ENCODE measurements at places on chromosomes 7 and 10.

DNA sequence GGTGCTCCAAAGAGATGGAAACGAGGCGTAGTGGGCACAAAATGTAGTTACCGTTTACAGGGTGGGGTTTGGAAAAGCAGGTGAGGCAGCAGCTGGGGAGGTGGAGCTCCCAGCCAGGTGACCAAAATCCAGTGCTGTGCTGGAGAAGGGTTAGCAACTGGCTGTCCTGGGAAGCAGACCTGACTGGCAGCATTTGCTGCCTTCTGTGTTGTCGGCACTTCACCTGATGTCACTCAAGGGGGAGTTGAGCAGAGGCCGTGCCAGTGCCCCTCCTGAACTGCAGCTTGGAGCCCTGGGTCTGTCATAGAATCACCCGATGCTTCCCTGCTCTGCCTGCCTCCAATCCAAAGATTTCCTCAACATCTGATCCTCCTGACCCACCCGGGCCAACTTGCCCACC, 12.8 kb downstream of the GCK start:
- no peak for DNase-seq

DNA sequence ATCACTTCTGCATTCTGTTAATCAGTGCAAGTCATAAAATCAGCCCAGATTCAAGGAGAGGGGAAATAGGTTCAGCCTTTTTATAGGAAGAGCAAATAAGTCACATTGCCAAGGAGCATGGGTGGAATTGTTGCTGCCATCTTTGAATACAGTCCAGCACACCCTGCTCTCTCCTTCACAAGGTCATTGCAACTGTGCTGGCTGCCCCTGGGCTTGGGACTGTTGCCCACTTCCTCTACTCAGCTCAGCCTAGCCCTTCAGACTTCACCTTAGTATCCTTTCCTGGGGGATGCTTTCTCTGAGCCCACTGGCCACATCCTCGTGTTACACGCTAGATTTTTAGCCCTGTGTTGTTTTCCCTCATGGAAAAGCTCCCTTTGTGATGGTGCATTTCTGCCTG, 527.7 kb downstream of the GALNT17 start:
- DNase-seq, result no peak

DNA sequence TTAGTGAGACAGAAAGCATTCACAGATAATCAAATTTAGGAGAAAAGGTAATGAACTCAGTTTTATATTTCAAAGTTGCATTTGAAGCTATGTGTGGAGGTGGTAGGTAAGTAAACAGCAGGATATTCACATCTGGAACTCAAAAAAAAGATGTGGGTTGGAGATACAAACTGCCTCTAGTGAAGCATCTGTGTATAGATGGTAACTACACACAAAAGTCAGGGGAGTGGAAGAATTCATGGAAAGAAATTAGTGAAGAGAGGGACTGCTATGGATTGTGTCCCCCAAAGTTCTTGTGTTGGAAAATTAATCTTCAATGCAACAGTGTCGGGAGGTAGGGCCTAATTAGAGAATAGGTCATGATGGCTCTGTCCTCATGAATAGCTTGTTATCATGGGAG, 18.3 kb upstream of the WAC start:
- no peak for DNase-seq

- no peak for DNase-seq
These were observed 944 bp downstream of the PCOLCE start for GRCh38 chr7:100602889-100603725.

- peak; percentile 2 for DNase-seq
These were observed 14.6 kb downstream of the IFIT3 start for GRCh38 chr10:89342206-89342958.

- no peak for DNase-seq
These were observed 184.7 kb upstream of the PCDH15 start for GRCh38 chr10:54985732-54986131.

- no peak for DNase-seq
These were observed 571.3 kb downstream of the GLRX3 start for GRCh38 chr10:130707389-130707979.

DNA sequence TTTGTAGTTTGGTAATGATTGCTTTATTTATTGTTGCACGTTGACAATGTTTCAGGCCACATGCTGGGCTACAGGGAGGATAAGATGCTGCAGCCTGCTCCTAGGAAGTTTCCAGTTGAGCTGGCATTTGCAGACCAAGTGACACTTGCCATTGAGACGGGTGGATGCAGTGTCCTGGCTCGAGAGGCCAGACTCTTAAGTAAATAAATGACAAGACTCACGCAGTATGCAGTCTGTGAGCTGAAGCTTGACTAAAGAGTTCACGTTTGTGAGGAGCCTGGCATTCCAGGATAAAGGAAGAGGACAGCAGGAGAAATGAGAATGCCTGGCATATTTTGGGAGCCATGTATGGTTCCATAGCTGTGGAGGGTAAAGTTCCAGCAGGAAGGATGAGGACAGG, 105.8 kb downstream of the BAMBI start:
- no peak for DNase-seq

GRCh38 chr7:12031638-12032037, 179.5 kb upstream of the TMEM106B start:
- DNase-seq, result no peak

DNA sequence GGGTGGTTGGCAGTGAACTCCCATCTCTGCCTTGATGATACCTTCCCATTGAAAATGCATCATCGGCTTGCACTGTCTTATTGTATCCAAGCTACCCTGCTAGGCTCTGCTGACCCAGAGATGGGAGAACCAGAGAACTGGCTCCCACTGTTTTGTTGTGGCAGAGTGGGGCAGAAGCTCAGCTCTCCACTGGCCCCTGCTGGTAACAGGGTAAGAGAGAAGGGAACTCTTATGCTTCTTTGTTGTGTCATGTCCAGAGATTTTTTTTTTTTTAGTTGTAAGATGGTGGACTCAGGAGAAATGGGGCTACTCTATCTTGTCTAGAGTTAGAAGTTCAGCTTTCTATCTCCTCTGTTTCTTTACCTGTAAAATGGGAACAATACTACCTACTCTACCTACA, 100.5 kb upstream of the SDK1 start:
- DNase-seq, result no peak

DNA sequence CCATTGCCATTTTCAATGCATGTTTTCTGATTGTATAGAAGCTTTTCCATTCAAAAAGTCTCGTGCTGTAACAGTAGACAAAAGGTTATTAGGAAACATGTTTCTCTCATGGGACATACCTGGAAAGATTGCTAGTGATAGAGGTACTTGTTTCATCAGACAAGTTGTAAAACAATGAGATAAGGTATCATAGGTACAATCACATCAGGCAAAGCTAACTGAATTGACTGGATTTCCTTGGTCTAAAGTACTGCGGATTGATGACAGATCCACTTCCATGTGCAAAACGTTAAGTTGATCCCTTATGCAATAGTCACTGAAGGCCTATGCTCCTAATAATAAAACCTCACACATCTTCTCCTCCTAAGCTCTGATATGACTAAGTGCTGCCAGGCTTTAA, 6.5 kb upstream of the RNF32 start:
- no peak for DNase-seq

- DNase-seq, result no peak
These were observed 83.2 kb downstream of the CAMK1D start for GRCh38 chr10:12432402-12433189.

DNA sequence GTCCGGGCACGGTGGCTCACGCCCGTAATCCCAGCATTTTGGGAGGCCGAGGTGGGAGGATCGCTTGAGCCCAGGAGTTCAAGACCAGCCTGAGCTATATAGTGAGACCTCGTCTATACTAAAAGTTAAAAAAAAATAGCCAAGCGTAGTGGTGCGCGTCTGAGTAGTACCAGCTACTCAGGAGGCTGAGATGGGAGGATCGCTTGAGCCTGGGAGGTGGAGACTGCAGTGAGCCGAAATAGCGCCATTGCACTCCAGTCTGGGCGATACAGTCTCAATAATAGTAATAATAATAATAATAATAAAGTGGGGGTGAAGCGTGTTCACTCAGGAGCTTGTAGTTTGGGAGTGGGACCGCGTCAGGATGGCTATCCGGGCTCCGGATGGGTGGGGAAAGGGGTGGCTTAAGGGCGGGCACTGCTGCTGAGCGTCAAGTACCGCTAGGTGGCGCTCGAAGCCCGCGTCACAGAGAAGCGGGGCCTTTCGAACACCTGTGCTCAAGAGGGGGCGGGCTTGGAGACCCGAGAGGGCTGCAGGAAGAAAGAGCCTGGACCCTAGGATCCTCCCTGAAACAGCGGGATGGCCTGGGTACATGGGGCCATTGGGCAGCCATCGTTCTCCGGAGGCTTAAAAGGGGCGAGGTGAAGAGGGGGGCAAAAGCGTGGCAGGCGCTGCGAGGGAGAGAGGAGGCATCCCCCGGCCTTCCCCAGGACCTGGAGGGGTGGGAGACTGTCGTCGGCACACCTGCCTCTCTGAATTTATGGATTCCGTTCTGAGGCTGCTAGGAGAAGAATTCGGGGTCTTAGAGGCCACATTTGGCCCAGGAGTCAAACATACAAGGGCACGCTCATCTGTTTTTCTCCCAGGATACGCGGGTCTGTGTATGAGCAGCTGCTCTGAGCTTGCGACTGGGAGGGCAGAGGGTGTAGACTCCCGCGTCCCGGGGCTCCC, 14.5 kb downstream of the LBX1 start:
- DNase-seq, result peak; percentile 48

DNA sequence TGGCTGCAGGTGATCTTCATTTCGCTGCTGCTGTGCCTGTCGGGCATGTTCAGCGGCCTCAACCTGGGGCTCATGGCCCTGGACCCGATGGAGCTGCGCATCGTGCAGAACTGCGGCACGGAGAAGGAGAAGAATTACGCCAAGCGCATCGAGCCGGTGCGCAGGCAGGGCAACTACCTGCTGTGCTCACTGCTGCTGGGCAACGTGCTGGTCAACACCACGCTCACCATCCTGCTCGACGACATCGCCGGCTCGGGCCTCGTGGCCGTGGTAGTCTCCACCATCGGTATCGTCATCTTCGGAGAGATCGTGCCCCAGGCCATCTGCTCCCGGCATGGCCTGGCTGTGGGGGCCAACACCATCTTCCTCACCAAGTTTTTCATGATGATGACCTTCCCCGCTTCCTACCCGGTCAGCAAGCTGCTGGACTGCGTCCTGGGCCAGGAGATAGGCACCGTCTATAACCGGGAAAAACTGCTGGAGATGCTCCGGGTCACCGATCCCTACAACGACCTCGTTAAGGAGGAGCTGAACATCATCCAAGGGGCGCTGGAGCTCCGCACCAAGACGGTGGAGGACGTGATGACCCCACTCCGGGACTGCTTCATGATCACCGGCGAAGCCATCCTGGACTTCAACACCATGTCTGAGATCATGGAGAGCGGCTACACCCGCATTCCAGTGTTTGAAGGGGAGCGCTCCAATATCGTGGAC, 1.3 kb downstream of the CNNM2 start:
- DNase-seq, result no peak

GRCh38 chr10:46227936-46228562, 58.7 kb upstream of the ANTXRL start:
- DNase-seq, result no peak

DNA sequence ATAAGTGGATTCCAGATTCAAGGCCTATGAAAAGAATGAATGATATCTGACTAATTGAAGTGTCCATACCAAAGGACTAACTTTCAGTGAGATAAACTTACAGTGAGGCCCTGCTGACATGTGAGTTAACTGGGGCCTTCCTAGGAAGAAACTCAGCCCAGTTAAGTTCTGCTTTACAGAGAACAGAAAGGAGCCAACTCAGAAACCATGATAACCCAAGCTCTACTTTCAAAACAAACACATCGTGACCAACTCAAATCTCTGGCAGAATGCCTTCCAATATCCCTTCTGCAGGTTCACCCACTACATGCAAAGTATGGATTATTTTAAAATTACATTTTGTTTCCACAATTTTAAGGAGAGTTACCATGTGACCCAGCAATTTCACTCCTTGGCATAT, 75.8 kb upstream of the MRLN start:
- no peak for DNase-seq

DNA sequence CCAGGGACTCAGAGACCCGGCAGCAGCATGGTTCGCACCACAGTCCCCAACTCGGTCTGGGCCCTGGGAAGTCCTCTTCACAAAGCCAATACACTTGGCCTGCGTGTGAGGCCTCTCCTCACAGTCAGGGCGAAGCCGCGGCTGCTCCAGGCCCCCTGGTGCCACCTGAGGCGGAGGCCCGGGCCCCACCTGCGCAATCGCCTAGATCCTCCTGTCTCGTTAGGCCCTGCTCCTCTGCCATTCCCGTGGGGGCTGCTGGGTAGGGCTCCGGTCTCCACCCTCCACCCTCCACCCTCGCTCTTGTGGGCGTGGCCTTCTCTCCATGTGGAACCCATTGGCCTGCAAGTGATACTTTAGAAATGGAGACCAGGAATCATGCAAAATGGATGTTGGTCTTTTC, 553.3 kb downstream of the INHBA start:
- no peak for DNase-seq

GRCh38 chr10:112490545-112490944, 43.5 kb downstream of the VTI1A start:
- DNase-seq, result peak; percentile 23

- DNase-seq, result no peak
These were observed 190.3 kb downstream of the COBL start for GRCh38 chr7:51126324-51126723.

GRCh38 chr7:6512892-6513291, 38.4 kb downstream of the GRID2IP start:
- DNase-seq, result no peak

GRCh38 chr7:44643206-44643605, 36.8 kb downstream of the OGDH start:
- no peak for DNase-seq

DNA sequence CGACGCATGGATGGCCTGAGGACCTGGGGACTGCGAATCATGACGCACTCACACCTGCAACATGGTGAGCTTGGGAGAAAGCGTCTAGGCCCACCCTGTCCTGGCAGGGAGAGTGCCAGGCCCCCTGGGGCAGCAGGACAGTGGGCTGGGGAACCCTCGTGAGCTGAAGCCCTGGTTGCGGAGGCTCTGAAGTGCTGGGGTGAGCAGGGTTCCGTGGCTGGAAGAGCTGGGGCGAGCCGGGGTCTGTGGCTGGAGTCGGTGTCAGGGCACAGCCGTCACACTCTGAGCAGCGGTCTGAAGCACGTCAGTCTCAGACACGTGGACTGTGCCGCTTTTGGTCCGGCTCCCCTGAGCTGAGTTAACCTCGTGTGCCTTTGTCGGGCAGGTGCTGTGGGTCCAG, 4.7 kb downstream of the SUN1 start:
- no peak for DNase-seq

GRCh38 chr7:100167912-100168323, 499 bp downstream of the GAL3ST4 start:
- DNase-seq, result no peak

DNA sequence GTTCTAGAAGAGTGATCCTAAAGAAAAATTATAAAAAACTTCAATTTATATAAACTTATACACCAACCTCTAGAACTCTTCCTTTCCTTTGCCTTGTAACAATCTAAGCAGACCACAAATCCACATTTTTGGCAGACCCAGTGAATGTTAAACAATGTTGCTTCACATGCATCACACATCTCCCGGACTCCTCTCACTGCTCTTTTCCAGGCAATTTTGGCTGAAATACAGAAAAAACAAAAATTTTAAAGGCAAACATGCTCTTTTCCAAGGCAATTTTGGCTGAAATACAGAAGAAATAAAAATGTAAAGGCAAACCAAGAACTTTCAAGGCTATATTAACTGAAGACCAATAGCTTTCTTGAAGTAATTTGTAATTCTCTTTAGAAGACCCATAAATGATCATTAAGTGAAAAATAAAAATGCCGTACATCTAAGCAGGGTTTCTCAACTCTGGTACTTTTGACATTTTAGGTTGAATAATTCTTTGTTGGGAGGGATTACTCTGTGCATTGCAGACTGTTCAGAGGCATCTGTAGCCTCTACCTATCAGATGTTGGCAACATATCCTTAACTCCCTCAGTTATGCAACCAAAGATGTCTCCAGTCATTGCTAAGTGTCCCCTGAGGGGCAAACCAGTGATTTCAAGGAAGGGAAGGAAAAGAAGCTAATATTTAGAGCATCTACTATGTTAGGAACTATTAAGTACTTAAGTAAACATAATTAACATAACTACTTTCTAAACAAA, 64.4 kb downstream of the NRBF2 start:
- peak; percentile 47 for DNase-seq

Measured in NCI-H446 (cell line).